ENCODE measurements at places on chromosomes 7 and 10.

GRCh38 chr10:43160921-43161255 is 22.6 kb downstream of the CSGALNACT2 start:
- DNase-seq, result no peak

GRCh38 chr7:23004247-23004520 is 9.7 kb downstream of the HYCC1 start:
- no peak for DNase-seq

DNA sequence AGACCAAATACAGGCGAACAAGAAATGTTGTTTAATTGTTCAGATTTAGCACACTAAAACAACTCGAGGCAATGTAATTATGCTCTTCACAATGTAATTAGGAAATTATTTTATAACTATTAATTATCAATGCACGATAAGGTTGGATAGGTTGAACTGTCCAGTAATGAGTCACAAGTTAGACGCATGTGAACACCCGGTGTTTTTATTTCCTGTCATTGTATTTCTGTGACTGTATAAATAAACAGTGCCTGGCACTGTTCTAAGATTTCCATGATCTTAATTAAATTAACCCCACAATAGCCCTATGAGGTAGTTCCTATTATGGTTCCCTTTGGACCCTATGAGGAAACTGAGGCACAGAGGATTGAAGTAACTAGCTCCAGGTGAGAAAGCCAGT is 26.2 kb downstream of the C10orf105 start:
- no peak for DNase-seq

- DNase-seq, result no peak
These were observed 52.8 kb downstream of the UNC5B start for GRCh38 chr10:71265201-71265575.

DNA sequence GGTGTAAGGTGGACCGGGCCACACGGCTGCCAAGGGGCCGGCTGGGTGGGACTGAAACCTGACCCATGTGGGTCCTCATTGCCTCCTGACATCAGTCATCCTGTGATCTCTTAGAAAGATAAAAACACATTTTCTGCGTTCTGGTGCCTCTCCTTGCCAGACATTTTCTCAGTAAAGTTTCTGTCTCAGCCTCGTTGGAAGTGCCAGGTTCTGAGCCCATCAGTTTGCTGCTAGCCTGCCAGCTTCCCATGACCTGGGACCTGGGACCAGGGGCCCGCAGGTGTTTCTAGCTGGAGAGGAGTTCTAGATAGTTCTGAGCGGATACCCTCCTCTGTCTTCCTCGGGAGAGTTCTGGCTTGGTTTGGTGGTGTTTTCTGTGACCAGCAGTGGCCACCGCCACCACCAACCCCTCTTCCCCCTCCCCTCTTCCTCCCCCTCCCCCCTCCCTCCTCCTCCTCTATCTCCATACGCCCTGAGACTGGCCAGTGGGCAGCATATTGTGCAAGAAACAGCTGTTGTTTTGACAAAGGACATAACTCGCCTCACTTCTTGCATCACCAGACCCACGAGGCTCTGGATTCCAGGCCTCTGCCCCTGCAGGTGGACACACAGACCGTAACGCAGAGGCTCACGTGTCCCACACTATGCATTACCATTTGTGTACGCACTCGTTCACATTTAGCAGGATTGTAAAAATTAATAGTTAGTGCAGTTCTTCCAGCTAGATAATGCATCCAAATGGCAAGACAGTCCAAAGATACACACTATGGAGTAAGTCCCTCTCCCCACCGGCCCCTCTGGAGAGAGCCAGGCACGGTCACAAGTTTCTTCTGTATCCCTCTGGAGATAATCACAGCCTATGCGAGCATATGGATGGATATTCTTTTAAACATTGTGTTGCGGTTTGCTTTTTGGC is 94.6 kb downstream of the CUX1 start:
- no peak for DNase-seq

DNA sequence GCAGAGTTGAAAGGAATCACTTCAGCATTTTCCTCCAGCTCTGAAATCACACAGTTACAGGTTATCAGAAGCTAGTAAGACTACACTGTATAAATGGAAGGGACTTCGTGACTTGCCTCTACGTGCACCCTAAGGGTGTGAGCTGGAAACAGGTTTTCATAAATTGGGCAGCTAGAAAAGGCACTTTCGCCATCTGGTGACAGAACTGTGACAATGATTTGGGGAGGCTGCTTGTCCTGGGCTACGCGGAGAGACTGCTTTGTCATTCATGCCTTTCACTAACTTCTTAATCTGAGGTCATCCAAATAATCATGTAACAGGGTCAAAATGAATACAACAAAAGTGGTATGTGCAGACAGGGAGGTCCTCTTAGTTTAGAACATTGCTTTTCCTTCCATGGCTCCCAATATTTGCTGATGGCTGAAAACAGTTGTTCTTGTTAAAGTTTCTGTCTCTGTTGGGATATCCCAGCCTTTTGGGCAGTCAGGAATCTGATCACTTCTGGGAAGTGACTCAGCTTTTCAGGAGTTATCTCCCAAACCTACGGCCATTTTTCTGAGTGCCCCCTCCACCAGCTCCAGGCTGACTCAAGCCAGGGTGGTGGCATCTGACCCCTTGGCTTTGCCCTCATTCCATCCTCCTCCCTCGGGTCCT is 17.8 kb downstream of the VWC2 start:
- DNase-seq, result no peak

GRCh38 chr10:32207544-32207943 is 139.4 kb downstream of the EPC1 start:
- DNase-seq, result no peak

GRCh38 chr10:70666960-70667798 is 5.1 kb upstream of the ADAMTS14 start:
- no peak for DNase-seq

GRCh38 chr7:40527723-40528122 is 392.9 kb downstream of the SUGCT start:
- DNase-seq, result no peak

DNA sequence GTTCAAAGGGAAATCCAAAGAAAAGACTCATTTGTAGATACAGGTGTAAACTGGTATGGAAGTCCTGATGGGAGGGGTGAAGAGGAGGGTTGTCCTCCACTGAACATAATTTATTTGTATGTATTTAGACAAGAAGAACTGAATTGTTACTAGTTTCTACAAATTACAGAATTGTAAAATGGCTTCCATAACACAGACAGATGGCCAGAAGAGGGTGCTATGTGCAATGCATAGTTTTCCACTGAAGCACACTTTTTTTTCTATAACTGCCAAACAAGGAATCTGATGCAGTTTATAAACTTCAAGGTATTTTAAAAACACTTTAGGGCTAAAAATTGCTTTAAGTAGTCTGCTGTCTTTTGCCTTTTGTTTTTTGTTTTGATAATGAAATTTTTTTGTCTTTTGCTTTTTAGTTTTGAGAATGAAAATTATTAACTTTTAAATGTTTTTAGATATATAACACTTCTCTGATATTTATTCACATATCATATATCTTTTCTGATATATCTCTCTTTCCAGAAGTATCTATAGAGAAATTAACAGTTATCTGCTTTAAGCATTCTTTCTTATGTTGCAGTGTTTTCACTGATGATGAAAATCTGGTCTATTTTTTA is 58.5 kb downstream of the PHYHIPL start:
- no peak for DNase-seq
